ENCODE measurements at places on chromosomes 16 and 17.

GRCh38 chr17:4800462-4801196 is 1.5 kb downstream of the C17orf114 start:
- peak; percentile 21 for DNase-seq

DNA sequence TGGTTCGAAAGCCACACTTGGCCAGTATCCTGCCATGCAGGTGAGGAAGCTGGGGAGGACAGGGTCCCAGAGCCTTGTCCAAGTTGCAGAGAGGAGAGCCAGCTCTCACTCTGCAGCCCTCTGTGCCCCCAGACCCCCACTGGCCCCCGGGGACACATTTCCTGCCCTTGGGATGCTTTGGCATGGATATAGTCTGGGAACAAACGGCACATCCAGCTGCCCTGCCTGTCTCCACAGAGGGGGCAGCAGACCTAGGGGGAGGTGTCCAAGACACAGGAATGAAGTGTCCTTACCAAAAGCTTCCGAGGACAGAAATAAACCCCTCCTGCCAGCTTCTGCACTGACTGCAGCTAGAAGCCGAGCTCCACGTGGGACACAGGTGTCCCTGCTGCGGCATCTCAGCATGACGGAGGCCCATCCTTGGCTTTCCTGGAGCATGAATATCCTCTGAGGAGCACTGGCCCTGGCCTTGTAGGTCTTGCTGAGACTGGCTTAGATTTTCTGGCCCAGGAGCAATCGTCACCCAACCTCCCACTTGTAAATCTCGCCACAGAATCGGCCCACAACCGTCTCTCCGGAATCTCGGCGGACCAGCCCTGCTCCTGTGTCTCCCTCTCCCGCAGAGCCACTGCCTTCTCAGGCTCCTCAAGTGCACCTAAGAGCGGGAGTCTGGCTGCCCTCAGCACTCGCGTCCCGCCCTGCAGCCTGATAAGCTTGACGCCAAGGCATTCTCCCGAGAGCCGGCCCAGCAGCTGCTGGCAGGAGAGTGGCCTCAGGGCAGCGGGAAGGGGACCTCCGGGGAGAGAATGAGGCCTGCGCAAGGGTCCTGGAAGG is 1.1 kb upstream of the CAPN15 start:
- DNase-seq, result peak; percentile 68

GRCh38 chr17:66627985-66628384 is 206.9 kb upstream of the CACNG5 start:
- DNase-seq, result no peak

GRCh38 chr16:53417011-53417410 is 17.3 kb upstream of the RBL2 start:
- no peak for DNase-seq

DNA sequence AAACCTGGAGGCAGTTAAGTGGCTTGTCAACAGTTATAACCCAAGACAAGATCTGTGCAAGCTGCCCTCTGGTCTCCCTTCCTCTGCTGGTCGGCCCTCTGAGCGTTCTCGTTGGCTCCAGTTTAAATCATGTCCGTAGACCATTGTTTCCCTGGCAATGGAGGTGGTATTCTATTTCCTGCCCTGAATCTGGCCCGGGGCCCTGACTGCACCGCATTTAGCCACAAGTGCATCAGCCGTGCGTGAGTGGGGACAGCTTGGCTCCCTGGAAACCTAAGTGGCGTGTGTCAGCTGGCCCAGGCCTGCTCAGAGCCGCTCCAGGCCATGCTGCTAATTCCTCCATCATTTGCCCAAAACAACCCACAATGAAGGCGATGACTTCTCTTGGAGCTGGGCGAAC is 15.0 kb upstream of the MYLK3 start:
- no peak for DNase-seq

DNA sequence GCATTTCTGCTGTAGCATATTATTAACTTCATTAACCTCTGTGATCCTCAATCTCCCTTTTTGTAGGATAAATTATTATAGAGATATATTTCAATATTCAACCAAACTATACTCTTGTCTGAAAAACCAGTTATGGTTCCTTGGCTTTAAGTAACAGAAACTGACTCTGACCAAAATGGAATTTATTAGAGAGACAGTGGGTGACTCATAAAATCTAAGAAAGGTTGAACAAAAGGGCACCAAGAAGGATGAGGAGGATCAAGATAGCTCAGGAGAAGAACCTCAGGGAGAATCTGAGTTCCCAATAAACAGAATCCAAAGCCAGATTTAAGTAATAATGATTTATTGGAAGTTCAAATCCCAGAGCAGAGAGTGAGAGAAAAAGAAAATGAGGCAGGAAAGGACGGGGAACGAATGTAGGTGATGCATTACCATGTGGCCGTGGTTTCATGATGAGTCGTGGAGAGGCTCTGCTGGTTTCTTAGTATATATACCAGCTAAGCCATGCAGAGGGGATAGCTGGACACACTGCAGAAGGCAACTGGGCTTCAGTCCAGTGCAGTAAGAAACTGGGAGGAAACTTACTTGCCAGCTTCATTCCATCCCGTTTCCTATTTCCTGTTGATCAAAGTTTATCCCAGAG is 151.5 kb upstream of the GOT2 start:
- DNase-seq, result no peak

GRCh38 chr17:19867329-19868078 is at the start of gene ULK2:
TSS of gene ULK2 (minus strand) at chr17:19867936. CDS start at chr17:19867417, 519 bp downstream.
- DNase-seq, result peak; percentile 68

DNA sequence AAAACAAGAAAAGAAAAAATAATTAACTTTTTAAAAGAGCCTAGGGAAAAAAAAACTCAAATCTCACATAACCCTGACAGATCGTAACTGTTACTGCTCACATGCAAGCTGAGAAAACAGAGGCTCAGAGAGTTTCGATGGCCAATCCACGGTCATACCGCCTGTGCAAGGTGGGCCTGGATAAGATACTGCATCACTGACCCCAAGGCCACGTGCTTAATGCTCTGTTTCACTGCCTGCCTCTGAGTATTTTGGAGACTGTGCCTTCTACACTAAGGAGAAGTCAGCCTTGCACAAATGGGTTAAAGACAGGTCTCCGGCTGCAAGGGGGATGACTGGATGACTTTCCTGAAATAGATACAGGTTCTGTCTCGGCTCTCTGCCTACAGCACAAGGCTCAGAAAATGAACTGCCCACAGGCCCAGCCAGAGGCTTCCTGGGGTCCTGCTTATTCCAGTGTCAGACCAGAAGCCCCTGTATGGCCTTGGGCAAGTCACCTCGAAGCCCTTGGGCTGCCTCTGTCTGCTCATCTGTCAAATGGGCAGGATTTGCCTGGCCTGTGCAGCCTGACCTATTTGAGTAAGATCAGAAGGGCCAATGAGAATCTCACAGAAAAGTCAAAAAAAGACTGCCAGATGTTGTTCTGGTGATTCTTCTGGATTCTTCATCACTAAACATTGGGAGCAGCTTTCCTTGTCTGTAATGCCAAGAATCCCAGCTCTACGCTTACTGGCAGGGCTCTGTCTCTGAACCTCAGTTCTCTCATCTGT is 25.8 kb downstream of the CNGB1 start:
- DNase-seq, result no peak

DNA sequence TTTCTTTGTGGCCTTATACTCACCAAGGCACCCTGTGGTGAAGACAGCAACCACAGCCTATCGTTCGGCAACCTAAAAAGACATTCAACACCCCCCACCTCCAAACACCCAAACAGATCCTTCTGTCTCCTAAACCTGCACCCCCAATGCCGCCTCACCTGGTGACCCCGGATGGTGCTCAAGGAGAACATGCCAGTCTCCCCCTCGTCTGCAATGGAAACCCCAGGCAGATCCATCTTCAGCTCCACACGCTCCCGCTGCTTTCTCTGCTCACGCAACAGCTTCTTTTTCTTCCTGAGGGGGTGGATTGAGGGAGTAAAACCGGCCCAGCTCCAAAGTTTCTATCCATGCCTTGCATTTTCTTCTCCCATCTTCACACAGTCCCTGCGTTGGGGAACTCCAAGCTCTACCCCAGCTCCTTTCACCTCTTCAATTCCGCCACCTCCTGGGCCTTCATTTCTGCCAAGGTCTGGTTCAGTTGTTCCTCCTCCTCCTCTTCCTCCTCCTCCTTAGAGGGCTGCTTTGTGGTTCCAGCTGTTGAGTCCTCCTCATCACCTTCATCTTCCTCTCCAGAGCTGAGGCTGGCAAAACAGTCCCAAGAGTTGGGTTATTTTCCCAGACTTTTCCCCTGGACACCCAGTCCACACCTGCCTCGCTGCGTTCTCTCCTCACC is 3.4 kb upstream of the PSMC5 start:
- DNase-seq, result no peak

DNA sequence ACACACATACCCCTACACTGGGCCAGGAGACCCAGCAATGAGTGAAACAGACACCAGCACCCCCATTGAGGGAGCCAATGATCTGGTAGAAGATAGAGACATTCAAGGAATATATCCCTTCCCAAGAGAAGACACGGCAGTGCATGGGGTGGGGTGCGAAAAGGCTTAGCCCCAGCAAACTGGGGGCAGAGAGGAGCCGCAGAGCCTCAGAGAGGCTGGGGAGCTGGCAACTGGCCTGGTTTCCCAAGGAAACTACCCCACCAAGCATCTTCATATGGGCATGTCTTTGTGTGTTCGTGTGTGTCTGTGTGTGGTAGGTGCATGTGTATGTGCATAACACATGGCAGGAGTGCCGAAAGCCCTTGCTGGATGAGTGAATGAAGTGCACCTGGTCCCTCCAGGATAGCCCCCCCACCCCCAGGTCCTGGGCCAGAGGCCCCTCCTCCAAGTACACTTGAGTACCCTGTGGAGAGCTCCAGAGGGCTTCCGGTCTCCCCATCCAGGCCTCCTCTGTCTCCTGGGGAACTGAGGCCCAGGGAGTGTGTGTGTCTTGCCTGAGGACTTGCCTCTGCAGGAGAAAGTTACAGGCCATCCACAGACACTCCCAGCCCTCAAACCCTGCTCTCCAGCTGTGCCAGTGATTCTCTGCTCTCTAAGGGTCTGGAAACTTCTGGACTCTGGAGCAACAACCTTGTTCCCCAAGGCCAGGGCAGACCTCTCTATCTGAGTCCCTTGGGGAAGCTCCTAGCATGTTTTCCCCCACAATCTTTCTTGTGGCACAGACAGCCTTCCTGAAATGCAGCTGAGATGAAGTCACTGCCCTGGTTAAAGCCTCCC is 15.9 kb downstream of the TBX2 start:
- DNase-seq, result no peak

GRCh38 chr16:73420244-73420643 is 372.3 kb upstream of the ZFHX3 start:
- no peak for DNase-seq

DNA sequence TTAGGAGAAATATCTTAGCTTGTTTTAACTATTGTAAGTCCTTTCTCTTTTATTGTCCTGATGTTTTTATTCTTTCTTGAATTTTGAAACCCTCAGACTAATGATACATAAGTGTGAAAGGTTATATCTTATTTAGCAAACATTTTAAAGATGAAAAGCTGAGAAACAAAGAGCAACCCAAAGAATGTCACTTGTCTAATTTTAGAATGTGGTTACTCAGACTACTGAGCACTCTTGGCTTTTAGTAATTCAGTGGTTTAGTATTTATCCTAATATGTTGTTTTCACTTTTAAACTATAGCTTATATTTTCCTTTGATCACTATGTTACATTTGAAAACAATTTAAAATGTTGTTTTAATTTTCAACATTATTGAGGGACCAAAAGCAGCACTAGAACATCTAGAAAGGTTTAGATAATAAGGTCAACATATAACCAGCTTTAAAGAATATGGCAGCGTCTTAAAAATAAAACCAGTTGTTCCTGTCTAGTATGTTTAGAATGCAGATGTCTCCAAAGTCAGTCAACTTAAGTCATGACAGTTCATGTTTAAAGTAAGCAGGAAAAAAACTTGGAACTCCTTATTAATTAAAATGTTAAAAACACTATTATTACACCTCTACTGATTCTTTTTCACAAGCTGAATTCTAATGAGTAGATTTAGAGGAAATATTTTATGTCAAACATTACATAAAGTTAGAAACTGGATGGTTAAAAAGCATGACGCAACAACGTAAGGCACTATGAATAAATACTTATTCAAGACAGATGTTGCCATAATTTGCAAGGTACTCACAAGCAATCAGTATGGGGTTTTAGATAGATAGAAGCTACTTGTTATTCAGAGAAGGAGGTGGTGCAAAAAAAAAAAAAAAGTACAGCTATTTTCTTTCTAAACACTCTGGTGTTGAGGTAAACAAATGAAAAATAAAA is 2.4 kb downstream of the MBTD1 start:
- no peak for DNase-seq

- no peak for DNase-seq
Observed at GRCh38 chr16:78251115-78251514, 151.7 kb downstream of the WWOX start.

DNA sequence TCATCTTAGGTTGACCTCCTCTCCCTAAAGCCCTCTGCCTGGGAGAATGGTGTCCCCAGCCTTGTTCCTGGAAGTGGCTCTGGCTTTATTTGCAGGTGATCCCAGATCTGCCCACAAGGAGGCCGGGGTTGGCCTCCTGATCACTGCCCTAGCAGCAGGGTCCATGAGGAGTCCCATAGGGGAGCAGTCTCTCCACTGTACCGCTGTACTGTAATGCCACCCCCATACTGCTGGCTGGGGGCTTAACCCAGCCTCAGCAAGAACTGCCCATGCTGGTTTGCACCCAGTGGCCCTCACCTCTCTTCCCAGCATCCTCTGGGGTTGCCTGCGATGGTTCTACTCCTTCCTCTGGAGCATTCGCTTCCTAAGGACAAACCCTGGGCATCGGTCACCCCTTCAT is 39.1 kb downstream of the PSME3IP1 start:
- DNase-seq, result no peak

DNA sequence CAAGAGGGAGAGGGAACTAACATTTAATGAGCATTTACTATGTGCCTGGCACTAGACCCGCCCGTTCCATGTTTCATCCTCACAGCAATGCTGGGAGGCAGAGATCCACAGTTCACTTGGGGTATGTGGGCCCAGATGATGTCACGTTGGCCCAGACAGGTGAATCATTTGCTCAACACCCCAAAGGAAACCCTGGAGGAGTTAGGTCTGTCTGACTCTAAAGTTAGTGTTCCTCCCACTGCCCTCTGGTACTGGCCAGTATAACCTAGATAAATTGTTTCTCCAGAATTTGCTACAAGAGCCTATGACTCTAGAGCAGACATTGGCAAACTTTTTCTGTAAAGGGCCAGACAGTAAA is 164.6 kb downstream of the VPS53 start:
- DNase-seq, result no peak

DNA sequence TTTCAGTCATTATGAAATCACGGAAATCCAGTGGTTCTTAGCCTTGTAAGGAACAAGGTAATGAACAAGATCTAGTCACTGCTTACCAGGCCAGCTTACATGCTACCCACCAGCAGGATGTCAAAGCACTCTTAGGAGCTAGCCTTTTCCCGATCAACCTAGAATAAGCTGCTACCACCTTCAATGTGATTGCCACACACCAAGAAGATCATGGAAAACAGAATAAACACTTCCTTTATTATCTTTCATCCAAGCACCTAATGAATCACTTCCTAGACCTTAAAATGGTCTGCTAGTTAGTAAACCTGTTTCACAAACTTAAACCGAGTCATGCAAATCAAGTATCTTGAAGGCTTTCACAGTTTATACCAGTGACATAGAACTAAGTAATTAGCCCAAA is 5.0 kb downstream of the BBS2 start:
- DNase-seq, result no peak

- peak; percentile 63 for DNase-seq
Observed at GRCh38 chr17:82871056-82871775, 31.4 kb upstream of the ZNF750 start.

All from activated T-cell treated with anti-CD3 and anti-CD28 coated beads, Interleukin-2, amount 50 U/mL, for 48 hours (primary cell).